Right kidney (tissue), 9 donors: ENCODE measurements at places on chromosomes 2 and 18.
A peak's percentile ranks its signal among the peaks of the same experiment; 100 is the strongest.

- no peak for DNase-seq
These were observed 25.5 kb downstream of the FHL2 start for GRCh38 chr2:105373344-105373781.

GRCh38 chr2:171081649-171082111, 79.0 kb downstream of the TLK1 start:
- no peak for DNase-seq

GRCh38 chr2:24231461-24231881, 56.6 kb downstream of the FAM228A start:
- DNase-seq = no peak

DNA sequence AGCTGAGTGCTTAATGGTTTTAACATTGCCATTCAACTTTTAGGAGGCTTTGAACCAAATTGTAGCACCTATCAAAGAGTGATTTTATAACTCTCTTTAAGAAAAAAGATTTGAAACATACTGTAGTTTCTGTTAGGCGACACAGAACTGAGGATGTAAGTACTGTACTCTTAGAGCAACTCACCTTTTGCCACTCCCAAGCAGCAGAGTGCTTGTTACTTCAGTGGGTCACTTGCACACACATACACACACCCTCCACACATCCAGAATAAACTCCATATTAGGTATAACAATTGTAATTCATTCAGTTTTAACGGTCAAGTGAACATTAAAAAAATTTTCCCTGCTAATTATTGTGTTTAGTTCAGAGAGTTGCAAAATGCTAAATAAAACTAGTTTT, 118.3 kb downstream of the CAMKMT start:
- DNase-seq = peak; percentile 1

DNA sequence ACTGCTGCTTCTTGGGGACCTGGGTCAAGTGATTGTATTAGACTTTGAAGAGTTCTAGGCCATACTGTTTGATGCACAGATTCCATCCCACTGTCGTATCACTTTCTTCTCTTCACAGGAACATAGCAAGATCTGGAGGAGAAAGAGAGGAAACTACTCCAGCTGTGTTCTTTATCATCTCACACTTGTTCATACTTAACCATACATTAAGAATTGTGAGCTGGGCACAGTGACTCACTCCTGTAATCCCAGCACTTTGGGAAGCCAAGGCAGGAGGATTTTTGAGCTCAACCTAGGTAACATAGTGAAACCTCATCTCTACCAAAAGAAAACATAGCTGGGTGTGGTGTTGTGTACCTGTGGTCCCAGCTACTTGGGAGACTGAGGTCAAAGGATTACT, 111.7 kb downstream of the PARD3B start:
- DNase-seq = no peak

DNA sequence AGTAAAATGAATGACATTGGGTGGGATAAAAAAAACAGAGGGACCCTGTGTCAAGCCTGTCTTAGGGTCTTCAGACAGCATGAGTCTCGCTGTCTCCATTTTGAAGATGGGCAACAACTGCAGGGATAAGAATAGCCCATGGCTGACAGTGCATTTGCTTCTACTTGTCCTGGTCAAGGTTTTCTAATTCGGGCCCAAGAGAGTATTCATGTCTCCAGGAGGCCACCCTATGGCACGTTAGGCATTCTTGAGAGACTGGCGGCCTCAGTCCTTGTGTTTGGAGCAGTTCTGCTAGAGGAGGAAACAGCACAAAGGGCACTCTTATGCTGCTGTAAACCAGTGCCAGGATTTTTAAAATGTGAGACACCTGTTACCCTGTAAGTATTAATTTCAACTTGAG, 9.5 kb upstream of the MYL1 start:
- DNase-seq = no peak

DNA sequence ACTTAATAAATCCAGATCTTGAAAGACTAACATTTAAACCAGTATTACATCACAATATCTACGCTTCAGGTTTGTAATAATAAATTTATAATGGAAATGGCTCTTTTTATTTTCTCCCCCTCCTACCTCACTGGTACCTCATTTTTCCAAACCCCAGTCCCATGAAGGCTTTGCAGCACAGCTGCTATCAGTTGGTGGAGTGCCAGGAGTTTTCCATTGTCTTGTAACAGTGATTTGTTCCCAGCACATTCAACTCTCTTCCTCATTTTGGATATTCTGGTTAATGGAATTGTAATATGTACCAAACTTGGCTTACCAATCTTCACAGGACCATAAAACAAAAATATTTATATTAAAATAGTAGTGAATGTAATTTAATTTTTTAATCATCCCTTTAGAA, 91.2 kb downstream of the VRK2 start:
- DNase-seq = no peak

GRCh38 chr2:186130748-186131641, 355.1 kb upstream of the ZC3H15 start:
- DNase-seq = no peak

DNA sequence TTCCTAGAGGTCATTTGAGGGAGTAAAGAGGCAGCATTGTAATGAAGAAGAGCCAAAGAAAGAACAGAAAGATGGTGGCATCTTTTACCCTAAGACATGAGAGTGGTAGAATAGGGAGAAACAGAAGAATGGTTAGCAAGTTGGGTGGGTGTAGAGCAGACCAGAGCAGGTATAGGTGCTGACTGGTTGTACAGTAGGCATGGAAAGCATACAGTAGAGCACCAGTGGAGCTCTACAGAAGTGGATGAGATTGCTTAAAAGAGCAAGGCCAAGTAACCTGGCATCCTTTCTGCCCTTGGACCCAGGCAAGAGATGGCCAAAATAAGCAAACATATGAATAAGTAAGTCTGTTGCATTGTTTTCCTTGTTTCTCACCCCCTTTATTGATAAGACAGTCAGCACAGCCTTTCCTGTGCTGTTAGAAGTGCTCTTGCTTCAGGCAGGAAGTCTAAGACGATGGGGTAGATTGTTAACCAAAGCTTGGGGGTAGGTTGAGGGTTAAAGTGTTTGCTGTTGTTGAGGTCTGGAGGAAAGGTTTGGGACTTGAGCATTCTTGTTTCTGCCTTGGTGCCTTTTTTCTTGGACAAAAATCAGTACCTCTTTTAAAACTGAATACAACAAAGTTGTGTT, 76.9 kb downstream of the DIS3L2 start:
- no peak for DNase-seq

DNA sequence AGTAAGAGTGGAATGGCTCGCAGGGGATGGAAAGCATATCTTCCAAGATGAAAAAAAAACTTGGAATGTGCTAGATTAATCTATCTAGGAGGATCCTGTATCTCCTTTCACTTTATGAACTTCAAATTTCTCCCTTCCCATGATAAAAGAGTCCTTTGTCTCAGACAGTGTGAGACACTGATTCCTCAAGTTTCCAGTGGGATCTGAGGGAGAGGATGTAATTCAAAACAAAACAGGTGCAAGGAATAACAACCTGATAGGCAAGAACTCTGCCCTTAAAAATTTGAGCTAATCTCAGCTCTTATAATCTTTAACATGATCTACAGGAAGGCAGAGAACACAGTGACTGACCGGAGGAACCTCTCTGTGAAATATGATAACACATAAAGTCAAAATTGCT, 162.0 kb upstream of the ZFP36L2 start:
- no peak for DNase-seq

DNA sequence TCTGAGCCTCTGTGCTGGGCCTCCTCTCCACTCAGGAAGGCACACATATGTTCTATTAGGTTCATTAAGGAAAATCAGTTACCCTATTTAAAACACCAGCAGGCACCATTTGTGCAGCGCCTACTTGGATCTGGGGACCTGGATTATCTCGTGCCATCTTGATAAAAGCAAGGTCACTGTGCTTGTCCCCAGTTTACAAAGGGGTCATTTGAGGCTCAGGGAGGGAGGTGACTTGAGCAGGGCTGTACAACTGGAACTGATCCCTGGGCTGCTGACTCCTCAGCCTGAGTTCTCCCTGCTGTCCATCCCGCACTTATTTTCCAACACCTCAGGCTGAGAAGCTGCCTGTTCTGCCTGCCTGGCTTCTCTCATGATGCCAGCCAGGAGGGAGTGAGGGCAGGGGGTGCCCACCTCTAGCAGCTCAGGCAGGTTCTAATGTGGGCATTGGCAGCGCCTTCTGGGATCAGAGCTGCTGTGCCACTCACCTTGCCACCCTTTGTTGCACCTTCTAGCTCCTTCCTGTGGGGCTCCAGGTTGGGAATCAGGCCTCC, 120.3 kb downstream of the GLI2 start:
- DNase-seq = no peak

GRCh38 chr2:17752892-17753802, 463 bp downstream of the SMC6 start:
- peak; percentile 92 for DNase-seq

GRCh38 chr2:193517615-193518014, 1322.9 kb upstream of the TMEFF2 start:
- DNase-seq = no peak

GRCh38 chr2:121944072-121944831, 188.8 kb downstream of the TSN start:
- no peak for DNase-seq

GRCh38 chr2:224142397-224143312, 103.6 kb upstream of the SERPINE2 start:
- no peak for DNase-seq

DNA sequence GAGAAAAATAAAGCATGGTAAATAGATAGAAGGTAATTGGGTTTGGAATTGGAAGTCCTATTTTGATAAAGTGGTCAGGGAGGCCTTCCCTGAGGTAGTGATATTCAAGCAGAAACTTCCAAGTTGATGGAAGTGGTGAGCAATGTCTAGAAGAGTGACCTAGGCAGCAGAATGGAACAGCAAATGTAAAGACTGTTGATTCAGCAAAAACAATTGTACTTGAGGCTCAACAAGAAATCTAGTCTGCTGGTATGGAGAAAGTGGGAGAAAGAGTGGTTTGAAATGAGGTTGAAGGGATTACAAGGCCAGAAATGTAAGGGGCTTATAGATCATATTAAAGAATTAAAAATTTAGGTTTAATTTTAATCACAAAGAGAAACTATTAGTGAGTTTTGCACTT, 181.3 kb downstream of the MBD5 start:
- DNase-seq = no peak

- no peak for DNase-seq
These were observed 95.6 kb upstream of the ASAP2 start for GRCh38 chr2:9110893-9111569.

- DNase-seq = peak; percentile 44
These were observed 89.7 kb upstream of the YWHAQ start for GRCh38 chr2:9720352-9721093.

DNA sequence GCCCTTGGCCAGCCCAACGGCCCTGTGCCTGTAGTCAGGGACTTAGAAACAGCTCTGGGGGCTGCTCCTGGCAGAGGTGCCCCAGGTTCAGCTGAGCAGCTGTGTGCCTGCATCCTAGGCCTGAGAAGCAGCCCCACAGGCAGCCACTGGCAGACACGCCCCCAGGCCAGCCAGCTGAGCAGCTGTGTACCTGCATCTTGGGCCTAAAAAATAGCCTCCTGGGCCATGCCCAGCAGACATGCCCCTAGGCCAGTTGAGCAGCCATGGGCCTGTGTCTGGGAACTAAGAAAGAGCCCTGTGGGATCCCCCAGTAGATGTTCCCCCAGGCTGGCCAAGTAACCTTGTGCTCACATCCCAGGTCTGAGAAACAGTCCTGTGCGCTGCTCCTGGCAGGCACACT, 64.0 kb downstream of the TBR1 start:
- DNase-seq = no peak

GRCh38 chr18:65380571-65380970, 370.2 kb upstream of the CDH7 start:
- no peak for DNase-seq

DNA sequence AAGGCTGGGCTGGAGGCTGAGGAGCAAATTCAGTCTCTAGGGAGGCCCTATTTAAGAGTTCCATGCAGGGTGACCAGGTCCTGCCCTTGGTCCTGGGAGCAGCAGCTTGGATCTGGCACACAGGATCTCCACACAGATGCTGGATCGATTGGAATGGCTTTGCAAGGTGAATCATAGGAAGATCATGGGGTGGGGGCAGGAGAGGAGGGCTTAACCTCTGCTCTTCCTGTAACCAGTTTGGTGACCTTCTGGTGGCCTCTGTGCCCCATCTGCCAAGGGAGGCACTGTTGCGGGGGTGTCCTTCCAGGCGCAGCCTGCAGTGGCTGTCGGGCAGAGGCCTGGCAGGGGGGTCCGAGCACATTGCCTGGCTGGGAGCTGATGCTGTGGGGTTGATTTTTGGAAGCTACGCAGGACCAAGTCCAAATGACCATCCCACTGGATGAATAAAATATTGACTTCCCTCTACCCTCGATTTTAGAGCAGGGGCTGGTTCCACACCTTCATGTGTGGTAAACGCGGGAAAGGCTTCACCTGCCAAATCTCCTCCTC, 79.7 kb downstream of the EDAR start:
- DNase-seq = no peak

- DNase-seq = no peak
These were observed 11.2 kb upstream of the STK17B start for GRCh38 chr2:196182439-196183171.

- DNase-seq = no peak
These were observed 94.1 kb downstream of the DNER start for GRCh38 chr2:229620289-229620688.

DNA sequence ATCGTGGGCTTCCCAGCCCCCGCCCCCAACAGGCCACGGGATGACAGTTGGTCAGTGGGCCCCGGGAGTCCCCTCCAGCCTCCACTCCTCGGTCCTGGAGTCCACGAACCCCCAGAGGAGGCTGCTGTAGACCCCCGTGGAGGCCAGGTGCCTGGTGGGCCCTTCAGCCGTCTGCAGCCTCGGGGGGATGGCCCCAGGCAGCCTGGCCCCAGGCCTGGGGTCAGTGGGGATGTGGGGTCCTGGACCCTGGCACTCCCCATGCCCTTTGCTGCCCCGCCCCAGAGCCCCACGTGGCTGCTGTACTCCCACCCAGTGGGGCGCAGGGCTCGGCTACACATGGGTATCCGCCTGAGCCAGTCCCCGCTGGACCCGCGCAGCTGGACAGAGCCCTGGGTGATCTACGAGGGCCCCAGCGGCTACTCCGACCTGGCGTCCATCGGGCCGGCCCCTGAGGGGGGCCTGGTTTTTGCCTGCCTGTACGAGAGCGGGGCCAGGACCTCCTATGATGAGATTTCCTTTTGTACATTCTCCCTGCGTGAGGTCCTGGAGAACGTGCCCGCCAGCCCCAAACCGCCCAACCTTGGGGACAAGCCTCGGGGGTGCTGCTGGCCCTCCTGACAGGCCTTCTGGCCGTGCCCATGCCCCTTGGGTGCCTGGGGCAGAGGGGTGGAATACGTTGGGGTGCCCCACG, 7.6 kb downstream of the NEU4 start:
- DNase-seq = no peak
